ENCODE measurements at places on chromosomes 3 and 15. TPM values are rescaled to one million over a fixed set of nuclear protein-coding genes. Genes with fewer than 3 reads are reported as not detected.

DNA sequence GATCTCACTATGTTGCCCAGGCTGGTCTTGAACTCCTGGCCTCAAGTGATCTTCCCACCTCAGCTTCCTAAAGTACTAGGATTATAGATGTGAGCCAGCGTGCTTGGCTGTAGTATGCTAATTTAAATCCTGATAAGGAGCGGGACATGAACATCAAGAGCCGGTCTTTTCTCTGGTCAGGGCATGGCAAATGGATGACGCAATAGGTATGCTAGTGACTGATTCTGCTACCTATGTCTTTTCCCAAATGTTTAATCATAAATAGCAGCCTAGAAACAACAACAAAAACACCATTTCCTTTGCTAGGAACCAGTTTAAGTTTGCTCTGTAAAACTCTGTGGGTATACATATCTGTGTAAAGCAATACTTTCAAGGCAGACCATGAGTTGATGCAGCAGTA, 64.7 kb downstream of the STARD9 start:
- H3K27me3 ChIP-seq: no peaks in the 10 kb centered on the region
- DNase-seq: no peak
- no peaks in the 10 kb centered on the region for H3K36me3 ChIP-seq
- H3K4me1 ChIP-seq: no peaks in the 10 kb centered on the region
- no peak overlapping the region for H3K4me3 ChIP-seq
- H3K27ac ChIP-seq: no peak overlapping the region

DNA sequence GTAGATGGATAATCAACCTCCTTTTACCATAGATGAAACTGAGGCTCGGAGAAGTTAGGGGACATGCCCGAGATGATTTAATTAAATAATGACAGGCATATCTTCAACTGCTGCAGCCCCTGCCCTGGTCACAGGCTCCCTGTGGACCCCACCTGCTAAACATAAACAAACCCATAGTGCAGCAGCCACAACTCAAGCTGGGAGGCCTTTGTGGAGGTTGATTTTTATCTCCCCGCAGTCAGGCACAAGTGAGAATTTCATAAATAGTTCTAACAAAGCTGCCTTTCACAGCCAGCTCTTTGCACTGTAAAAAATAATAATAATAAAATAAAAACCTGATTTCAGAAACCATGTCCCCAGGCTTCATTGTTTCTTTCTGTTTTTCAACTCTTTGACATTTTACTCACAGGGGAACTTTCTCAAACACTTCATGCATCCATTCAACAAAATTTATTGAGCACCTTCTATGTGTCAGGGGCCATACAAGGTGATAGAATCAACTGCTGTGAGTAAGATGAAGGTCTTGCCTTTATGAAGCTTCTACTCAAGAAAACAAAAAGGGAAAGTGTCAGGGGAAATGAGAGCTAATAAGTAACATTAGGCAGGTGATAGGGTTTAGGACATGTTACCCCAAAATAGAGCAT, 393.6 kb upstream of the PROK2 start:
- no peaks in the 10 kb centered on the region for H3K36me3 ChIP-seq
- DNase-seq: no peak
- H3K27ac ChIP-seq: no peak overlapping the region
- H3K4me3 ChIP-seq: no peak overlapping the region

DNA sequence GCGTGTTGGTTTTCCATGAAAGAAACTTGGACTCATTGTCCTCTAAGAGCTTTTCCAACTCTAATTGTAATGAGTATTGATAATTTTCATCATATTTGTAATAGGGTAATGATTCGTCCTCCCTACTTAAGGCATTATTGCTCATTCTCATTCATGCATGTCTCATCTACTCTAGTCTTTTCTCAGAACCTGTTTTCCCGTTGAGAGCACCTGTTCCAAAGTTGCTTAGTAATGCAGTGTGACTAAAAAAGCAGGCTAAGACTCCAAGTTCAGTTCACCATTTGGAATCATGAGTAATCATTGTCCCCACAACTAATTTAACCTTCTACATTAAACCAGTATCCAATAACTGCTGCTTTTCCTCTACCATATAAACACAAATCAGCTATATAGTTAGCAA, 84.0 kb downstream of the FILIP1L start:
- no peak overlapping the region for H3K4me3 ChIP-seq
- peaks cover 33% of the 10 kb centered on the region for H3K4me1 ChIP-seq
- no peaks in the 10 kb centered on the region for H3K27me3 ChIP-seq

DNA sequence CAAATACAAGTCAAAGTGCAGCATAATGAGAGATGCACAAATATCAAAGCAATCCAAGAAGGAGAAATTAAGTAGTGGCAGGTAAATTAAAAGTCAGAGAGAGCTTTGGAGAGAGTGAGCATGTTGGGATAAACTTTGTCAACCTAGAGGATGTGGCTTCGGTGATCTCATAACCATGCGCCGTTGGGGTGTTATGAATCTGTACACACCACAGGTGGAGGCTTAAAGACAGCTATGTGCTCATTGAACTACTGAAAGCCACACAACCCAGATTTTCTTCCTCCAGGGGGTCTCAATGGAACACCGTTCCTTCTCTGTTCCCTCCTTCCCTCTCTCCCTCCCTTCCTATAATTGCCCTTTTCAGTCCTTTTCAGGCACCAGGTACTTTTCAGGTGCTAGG, 52.0 kb downstream of the SUCNR1 start:
- no peak overlapping the region for H3K4me3 ChIP-seq
- H3K27me3 ChIP-seq: no peaks in the 10 kb centered on the region
- H3K36me3 ChIP-seq: no peaks in the 10 kb centered on the region
- no peak for DNase-seq
- H3K4me1 ChIP-seq: peaks cover 9% of the 10 kb centered on the region
- H3K27ac ChIP-seq: no peak overlapping the region

DNA sequence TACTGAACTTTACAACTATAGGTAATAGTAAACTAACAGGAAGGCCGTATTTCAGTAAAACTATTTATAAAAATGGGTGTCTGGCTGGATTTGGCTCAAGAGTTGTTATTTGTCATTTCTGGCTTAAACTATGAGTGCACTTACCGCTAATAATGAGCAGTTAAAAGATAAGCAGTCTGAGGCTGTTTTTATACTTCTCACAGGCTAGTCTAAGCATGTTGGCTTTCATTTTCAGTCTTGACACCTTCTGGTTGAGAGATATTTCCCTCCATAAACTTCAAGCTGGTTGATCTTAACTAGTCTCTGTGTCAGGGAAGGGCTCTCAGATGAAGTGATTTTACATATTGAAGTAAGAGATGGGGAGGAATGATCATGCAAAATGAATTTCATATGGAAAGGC, 96.1 kb downstream of the RSRC1 start:
- no peaks in the 10 kb centered on the region for H3K27me3 ChIP-seq
- DNase-seq: no peak
- H3K27ac ChIP-seq: no peak overlapping the region
- H3K36me3 ChIP-seq: no peaks in the 10 kb centered on the region
- H3K4me3 ChIP-seq: no peak overlapping the region
- no peaks in the 10 kb centered on the region for H3K4me1 ChIP-seq

GRCh38 chr3:94928921-94929320, 866.1 kb downstream of the NSUN3 start:
- H3K4me3 ChIP-seq: no peak overlapping the region
- no peaks in the 10 kb centered on the region for H3K27me3 ChIP-seq
- H3K4me1 ChIP-seq: peaks cover 8% of the 10 kb centered on the region
- DNase-seq: peak; percentile 76

DNA sequence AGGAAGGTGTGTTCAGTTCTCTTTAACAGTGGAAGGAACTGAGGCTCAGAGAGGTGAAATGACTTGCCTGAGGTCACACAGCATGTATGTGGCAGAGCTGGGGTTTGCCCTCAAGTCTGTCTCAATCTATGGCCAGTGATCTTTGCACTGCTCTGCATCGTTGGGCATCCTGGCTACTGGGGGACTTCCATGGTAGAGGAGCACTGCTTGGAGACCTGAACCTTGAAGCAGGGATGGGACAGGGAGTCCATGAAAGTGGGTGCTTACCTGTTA, 2.0 kb downstream of the CORO2B start:
- H3K27ac ChIP-seq: no peak overlapping the region
- H3K36me3 ChIP-seq: no peaks in the 10 kb centered on the region
- H3K4me3 ChIP-seq: no peak overlapping the region
- H3K27me3 ChIP-seq: peaks cover 21% of the 10 kb centered on the region
- DNase-seq: no peak

DNA sequence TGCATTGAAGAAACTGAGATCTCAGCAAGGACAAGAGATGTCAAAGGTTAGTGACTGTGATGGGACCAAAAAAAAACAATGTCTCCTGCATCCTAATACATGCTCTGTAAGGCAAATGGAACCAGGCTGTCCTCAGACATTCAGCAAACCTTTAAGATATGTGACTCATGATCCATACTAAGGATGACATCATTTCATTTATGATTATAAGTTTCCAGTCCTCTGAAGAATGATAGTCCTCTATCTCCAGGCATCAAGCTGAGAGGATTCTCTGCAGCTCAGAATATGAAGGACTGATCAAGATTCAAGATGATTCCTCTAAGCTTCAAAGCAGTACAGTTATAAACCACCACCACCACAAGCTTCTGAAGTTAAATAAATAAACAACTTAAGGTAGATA, 47.6 kb downstream of the SSR3 start:
- no peak for DNase-seq
- H3K4me1 ChIP-seq: no peaks in the 10 kb centered on the region
- H3K27ac ChIP-seq: no peak overlapping the region
- no peak overlapping the region for H3K4me3 ChIP-seq
- H3K27me3 ChIP-seq: no peaks in the 10 kb centered on the region

GRCh38 chr15:28191832-28192231, 92.7 kb upstream of the OCA2 start:
- peaks cover 8% of the 10 kb centered on the region for H3K4me1 ChIP-seq
- H3K27me3 ChIP-seq: no peaks in the 10 kb centered on the region
- peak; percentile 73 for DNase-seq
- no peaks in the 10 kb centered on the region for H3K36me3 ChIP-seq
- H3K4me3 ChIP-seq: no peak overlapping the region
- H3K27ac ChIP-seq: no peak overlapping the region

DNA sequence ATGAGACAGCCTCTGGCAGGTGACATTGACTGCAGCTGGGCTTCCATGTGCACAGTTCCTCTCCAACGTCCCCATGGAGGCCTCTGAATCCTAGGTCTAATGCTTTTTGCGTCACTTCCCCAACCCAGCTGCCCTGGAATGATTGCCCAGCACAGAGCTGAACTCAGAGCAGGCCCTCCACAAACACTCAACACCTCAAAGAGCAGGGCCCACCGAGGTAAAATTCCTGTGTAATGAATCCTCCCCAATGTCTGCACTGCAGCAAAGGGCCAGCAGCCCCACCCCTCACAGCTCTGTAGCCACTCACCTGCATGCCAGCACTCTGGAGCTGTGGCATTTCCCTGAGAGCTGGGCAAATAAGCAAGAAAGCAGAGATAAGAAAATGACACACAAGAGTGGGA, 42.6 kb upstream of the DUSP7 start:
- H3K4me1 ChIP-seq: no peaks in the 10 kb centered on the region
- peak; percentile 31 for DNase-seq
- no peak overlapping the region for H3K27ac ChIP-seq
- H3K4me3 ChIP-seq: no peak overlapping the region
- H3K27me3 ChIP-seq: no peaks in the 10 kb centered on the region

GRCh38 chr3:119613201-119613600, 15.5 kb downstream of the PLA1A start:
- no peaks in the 10 kb centered on the region for H3K4me1 ChIP-seq
- H3K4me3 ChIP-seq: no peak overlapping the region
- DNase-seq: no peak
- no peaks in the 10 kb centered on the region for H3K27me3 ChIP-seq
- no peak overlapping the region for H3K27ac ChIP-seq
- H3K36me3 ChIP-seq: no peaks in the 10 kb centered on the region

GRCh38 chr3:97658668-97659285, 105.8 kb upstream of the ARL6 start:
- no peaks in the 10 kb centered on the region for H3K4me1 ChIP-seq
- no peak overlapping the region for H3K4me3 ChIP-seq
- H3K27ac ChIP-seq: no peak overlapping the region
- DNase-seq: no peak

DNA sequence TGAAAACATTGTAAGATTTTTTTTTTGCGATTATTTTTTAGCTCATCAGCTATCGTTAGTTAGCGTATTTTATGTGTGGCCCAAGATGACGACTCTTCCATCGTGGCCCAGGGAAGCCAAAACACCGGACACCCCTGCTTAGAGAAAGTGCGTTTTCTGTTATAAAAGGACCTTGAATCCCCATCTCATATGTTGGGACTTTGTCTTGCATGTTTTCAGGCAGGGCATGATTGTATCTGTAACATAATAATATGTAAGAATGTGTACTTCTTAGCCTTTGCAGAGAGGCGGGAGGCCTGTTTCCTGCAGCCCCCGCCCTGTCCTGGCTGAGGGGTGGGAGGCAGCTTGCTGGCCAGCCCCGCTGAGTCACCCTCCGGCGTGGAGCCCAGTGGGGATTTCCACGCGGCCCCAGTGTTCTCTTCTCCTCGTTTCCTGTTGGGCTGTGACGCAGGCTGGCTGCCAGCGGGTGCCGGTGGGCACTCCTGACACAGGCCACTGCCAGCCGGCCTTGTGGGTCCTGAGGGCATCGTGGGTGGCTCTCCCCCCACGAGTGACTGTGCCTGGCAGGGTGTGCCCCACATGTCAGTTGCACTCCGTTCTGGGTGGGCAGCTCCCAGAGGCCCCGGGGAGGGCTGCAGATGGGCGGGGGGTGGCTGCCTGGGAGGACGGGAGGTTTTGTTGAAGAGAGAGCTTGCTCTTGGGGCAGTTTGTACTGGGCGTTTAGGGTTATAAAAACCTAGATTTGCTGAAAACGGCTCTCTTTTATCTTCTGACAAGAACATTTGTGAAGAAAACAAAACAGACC, 55.6 kb downstream of the SMAD3 start:
- DNase-seq: peak; percentile 84
- H3K27me3 ChIP-seq: no peaks in the 10 kb centered on the region
- H3K27ac ChIP-seq: peak overlapping the region; percentile 87
- no peaks in the 10 kb centered on the region for H3K36me3 ChIP-seq
- H3K4me3 ChIP-seq: no peak overlapping the region

- DNase-seq: no peak
- no peaks in the 10 kb centered on the region for H3K27me3 ChIP-seq
- H3K27ac ChIP-seq: no peak overlapping the region
- H3K4me1 ChIP-seq: no peaks in the 10 kb centered on the region
- no peaks in the 10 kb centered on the region for H3K36me3 ChIP-seq
These were observed 484.2 kb upstream of the ATP11B start for GRCh38 chr3:182309120-182309519.

TMEM212 gene
- total RNA-seq: not detected

RTP4 gene
- total RNA-seq: 4.2 TPM

All from adrenal gland (tissue), 19 donors.